ENCODE measurements at places on chromosomes 3 and 15. TPM values are rescaled to one million over a fixed set of nuclear protein-coding genes. Genes with fewer than 3 reads are reported as not detected.

AMIGO3 gene
- total RNA-seq = not detected

LMAN1L gene
- total RNA-seq = not detected

COLQ gene
- total RNA-seq = 4.3 TPM

MINAR1 gene
- total RNA-seq = 0.47 TPM

WDR72 gene
- 55.7 TPM for total RNA-seq

PLA2G4E gene
- total RNA-seq = not detected

BLOC1S6 gene
- 35.0 TPM for total RNA-seq

PRSS50 gene
- total RNA-seq = 0.35 TPM

SYNM gene
- total RNA-seq = 23.2 TPM

ADPGK gene
- 42.5 TPM for total RNA-seq

RTP3 gene
- not detected for total RNA-seq

CEP97 gene
- 7.5 TPM for total RNA-seq

ASB14 gene
- not detected for total RNA-seq

IMPG2 gene
- total RNA-seq = 0.85 TPM

ARPP21 gene
- 0.44 TPM for total RNA-seq

SH3GL3 gene
- 0.47 TPM for total RNA-seq
